T-helper 9 cell (primary cell): ENCODE measurements at places on chromosomes 4 and X.

GRCh38 chr4:153683763-153684181 lies 308 bp upstream of the TLR2 start:
- no peak for DNase-seq

- no peak for DNase-seq
Observed at GRCh38 chr4:182478475-182478874, 235.3 kb downstream of the TENM3 start.

DNA sequence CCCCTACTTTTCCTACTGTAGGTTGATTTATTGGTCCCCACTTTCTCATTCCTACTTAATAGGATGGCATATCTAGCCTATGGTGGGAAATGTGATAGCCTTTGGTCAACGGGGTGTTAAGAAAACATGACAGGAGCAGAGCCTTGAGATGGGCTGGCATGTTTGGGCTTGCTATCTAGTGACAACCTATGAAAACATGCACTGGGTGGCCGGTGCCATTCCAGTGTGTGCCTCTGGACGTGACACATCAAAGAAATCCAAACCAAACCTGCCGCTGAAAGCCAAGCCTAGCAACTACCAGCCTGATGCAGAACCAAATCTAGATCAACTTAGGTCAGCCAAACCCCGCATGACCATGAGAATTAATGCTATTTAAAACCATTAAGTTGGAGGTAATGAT lies 317.6 kb downstream of the DMD start:
- no peak for DNase-seq

DNA sequence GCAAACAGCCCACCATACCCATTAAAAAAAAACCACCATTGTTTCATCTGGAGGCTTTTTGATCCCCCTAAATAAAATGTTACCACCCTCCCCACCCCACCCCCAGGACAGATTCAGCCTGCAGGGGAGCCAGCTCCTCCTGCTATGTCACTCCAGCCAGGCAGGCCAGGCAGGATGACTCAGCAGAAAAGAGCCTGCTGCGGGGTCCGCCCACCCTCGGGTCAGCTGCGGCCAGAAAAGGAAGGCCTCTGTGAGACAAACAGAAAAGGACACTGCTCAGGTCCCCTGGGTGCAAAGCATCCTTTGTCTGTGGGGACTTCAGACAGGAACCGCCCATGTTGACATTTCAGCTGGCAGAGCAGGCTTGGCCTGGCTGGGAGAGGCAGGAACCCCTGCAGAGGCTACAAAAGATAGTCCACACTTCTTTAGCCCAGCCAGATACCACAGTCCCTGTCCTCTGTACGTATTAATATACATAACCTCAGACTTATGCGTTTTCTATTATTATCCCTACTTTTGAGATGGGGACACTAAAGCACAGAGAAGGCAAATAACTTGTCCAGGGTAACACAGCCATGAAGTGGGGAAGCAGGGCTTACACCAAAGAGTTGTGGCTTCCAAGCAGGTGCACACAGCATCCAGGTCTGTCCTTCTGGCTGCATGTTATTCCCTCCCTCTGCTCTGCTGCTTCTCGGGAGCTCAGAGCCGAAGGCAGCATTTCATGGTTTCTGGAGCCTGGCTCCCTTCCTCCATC lies 147.7 kb downstream of the CPEB2 start:
- DNase-seq, result no peak

DNA sequence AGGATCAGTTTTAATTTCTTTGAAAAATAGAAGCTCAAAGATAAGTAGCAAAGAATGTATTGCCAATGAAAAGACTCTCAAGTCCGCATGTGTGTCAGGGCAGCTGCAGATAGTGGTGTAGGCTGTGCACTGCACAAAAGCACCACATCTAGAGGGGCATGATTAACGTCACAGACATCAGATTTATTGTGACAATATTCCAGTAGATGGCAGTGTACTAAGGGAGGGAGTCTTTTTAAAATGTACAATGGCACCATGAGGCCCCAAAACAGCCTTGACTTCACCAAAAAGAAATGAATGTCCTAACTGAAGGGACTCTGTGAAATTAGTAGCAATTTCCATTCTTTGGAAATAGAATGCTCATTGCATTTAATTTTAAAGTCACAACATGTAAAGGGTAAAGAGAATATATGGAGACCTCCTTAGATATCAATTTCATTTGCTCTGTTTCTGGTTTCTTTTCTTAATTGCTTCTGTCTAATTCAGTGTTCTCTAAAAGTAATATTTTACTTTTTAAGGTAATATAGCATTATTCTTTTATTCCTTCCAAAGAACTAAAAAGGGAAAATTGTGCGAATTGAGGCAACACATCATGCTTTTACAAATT lies 98.4 kb downstream of the ZNF827 start:
- DNase-seq, result no peak

- DNase-seq, result no peak
Observed at GRCh38 chr4:76074993-76075600, 588 bp downstream of the ART3 start.

- DNase-seq, result no peak
Observed at GRCh38 chr4:64079316-64079715, 329.9 kb downstream of the TECRL start.

DNA sequence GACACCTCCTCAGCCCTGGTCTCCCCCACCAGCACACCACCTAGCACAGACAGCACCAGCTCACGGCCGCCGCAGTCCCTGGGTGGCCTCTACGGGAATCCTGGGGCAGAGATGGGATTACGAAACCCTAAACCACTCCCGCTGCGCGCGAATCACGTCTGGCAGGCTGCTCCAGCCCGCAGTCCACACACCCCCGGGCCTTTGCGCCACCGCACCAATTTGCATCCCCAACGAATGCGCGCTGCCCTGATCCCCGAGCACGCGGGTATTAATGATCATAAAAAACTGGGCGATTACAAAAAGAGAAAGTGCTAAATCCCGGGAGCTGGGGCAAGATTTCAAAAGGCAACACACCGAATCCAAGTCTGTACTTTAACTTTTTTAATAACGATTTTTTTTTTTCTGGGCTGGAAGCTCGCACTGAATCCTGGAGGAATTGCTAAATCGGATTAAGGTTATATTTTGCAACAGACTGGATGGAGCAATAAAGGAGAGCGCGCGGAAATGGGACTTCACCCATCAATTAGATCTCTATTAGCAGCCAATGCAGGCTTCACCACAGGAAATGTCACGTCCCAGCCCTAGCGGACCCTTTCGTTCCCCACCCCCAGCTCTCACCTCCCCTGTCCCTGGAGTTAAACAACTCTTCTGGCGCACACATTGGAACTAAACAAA lies 69.8 kb upstream of the TMEM33 start:
- no peak for DNase-seq

GRCh38 chr4:82136161-82136801 lies 237.5 kb downstream of the HNRNPD start:
- no peak for DNase-seq

DNA sequence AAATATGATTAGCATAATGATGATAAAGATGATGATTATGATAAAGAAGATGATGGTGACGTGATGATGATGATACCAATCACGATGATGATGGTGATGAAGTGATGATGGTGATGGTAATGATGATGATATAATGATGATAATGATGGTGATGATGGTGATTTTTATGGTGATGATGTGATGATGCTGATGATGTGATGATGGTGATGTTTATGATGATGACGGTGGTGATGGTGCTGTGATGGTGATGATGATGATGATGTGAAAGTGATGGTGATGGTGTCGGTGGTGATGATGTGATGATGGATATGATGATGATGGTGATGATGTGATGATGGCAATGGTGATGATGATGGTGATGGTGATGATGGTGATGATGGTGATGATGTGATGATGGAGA lies 130.8 kb upstream of the PSAPL1 start:
- DNase-seq, result no peak

- no peak for DNase-seq
Observed at GRCh38 chr4:173937631-173938270, 345.7 kb downstream of the FBXO8 start.

GRCh38 chr4:40576651-40577480 lies 52.8 kb downstream of the RBM47 start:
- DNase-seq, result no peak

DNA sequence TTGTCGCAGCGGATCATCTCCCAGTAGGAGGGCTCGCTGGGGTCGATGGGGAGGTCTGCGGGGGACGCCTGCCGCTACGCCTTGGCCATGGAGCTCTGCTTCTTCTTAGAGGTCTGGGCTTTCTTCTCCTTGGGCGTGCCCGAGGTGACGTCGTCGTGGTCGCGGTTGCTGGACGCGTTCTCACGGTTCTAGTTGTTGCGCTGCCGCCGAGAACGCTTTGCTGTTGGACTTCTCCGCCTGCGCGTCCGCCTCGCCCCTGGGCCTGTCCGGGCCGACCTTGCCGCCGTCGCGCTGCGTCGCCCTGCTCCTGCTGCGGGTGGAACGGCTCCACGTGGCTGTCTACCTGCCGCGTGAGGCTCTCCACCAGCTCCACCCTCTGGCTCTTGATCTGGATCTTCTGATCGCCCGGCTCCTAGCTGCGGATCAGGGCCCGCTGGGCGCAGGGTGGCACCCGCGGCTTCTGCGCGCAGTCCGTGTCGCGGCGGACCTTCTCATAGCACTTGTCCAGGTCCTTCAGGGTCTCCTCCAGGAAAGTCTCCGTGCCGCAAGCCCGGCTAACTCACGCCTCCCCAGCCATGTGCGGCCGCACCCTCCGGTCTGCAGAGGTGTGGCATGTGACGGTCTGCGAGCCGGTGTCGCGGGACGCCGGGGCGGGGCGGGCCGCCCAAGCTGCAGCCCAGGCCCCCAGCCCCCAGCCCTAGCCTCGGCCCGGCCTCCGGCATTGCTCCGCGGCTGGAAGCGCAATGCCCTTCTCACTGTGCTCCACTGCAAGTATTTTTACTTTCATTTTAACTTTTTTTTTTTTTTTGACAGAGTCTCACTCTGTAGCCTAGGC lies 40.5 kb upstream of the OGT start:
- peak; percentile 25 for DNase-seq

GRCh38 chr4:123510221-123510620 lies 113.6 kb downstream of the SPRY1 start:
- DNase-seq, result no peak

- DNase-seq, result no peak
Observed at GRCh38 chr4:7192252-7193029, at the start of gene SORCS2. TSS of gene SORCS2 (plus strand) at chr4:7192538.

DNA sequence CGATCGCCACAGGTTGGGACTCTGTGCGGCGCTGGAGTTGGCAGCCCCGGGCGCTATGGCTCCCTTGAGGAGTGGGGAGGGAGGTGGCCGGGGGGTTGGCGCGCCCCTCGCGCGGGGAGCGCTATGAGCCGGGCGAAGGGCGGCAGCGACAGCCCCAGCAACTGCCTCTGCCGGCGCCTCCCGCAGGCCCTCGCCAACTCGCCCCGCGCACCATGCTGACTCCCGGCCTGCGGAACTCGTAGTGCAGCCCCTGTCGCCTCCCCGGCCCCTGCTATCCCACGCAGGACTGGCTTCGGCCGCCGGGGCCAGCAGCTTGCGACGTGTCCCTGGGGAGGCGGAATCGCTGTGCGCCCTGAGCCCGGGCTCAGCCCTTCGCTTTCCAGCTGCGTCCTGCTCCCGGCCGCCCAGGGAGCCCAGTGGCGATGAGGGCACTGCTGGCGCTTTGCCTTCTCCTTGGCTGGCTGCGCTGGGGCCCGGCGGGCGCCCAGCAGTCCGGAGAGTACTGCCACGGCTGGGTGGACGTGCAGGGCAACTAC lies 415 bp downstream of the SHISA3 start:
- DNase-seq, result no peak
